Activated naive CD8-positive, alpha-beta T cell treated with anti-CD3 and anti-CD28 coated beads, Interleukin-2, amount 50 U/mL, for 16 hours (primary cell): ENCODE measurements at places on chromosomes 16 and 17.

DNA sequence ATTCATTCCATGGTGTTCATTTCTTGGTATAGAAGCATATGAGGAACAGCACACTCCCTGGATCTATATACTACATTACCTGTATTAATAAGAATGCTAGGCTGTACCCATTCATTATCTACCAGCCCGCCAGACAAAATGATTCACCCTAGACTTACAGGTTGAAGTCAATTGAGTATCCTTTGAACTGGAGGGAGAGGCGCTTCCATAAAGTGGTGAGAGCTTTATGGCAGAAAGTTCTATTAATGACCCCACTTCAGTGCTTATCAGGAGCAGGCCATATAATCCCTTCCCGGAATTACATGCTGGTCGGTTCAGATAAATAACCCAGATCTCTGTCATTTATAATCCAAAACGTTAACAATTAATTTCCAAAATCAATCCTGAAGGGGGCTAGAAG lies 44.5 kb upstream of the TOX3 start:
- no peak for DNase-seq

GRCh38 chr16:83268169-83268568 lies 539.6 kb upstream of the HSBP1 start:
- no peak for DNase-seq

GRCh38 chr16:97822-98221 lies 19.8 kb downstream of the MPG start:
- no peak for DNase-seq

- DNase-seq = no peak
These were observed 79.4 kb downstream of the ABR start for GRCh38 chr17:1100382-1100781.

- no peak for DNase-seq
These were observed 28.5 kb downstream of the FTO start for GRCh38 chr16:53732296-53732929.

GRCh38 chr17:31386542-31387075 lies 4.9 kb upstream of the RAB11FIP4 start:
- DNase-seq = no peak

DNA sequence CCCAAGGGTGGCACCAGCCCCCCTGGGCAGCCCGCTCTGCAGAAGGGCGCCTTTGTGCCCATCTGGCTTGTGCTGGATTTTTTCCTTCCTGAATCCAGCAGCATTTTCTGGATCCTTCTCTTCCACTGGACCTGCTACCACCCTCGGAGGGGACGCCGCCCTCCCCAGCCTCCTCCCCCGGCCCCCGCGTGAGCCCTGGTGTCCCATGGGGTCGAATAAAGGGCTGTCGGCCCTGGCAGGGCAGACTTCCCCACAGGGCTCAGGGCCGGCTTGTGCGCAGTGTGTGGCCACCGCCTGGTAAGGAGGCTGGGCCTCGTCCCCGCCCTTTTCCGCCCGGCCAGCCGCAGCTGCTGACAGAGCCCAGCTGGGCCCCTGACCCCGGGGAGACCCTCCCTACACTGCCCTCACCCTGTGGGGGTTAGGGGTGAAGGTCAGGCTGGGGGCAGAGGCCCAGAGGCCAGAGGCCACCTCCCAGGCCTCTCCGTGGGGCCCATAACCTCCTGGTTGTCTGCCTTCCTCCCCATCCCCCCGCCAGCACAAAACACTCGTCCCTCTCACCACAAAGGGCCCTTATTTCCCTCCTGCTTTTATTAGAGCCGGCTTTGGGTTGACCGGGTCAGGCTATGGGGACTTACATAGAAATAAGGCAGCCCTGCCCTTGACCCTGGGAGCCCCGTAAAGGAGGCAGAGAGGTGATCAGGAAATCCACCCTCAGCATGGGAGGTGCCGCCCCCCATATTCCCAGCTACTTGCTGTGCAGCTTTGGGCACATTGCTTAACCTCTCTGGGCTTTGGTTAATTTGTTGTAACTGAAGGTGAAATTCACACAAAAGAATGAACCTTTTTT lies 179.3 kb upstream of the CIBAR2 start:
- DNase-seq = no peak

DNA sequence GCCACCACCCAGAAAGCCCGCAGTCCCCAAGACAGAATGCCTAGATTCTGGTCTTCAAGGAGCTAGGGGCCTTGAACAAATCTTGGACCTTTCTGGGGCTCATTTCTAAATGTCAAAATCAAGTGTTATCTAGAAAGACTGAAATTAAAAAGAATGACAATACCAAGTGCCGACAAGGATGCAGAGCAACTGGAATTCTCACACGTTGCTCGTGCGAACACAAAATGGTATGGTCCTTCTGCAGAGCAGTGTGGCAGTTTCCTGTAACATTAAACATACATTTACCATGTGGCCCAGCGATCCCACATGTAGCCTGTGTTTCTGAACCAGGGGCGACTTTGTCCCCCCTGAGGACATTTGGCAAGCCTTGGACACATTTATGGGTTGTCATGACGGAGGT lies 137.9 kb downstream of the GAS7 start:
- DNase-seq = no peak

- DNase-seq = no peak
These were observed 118.3 kb downstream of the SPECC1 start for GRCh38 chr17:20127360-20128035.

GRCh38 chr16:72905581-72905980 lies 142.3 kb downstream of the ZFHX3 start:
- no peak for DNase-seq

DNA sequence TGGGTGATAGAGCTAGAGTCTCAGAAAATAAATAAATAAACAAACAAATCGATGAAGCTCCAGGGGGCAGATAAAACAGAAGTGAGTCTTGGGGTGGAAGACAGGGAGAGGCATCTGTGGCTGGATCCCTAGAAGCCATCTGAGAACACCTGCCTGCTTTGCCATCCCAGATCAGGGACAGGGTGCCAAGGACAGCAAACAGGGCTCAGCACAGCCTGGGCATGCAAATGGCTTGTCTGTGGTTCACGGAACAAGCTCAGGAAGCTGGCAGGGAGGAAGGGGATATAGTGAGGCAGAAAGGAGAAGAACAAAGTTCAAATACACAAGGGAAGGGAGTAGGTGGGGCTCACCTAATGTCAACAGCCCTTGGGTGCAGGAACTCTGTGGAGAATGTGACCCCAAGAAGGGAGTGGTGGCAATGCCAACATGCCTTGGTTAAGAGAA lies 27.5 kb downstream of the TRIM25 start:
- DNase-seq = no peak

GRCh38 chr16:75377729-75378386 lies 55.4 kb downstream of the CFDP1 start:
- DNase-seq = no peak

- DNase-seq = no peak
These were observed 208.9 kb downstream of the RBFOX3 start for GRCh38 chr17:79401704-79402674.

DNA sequence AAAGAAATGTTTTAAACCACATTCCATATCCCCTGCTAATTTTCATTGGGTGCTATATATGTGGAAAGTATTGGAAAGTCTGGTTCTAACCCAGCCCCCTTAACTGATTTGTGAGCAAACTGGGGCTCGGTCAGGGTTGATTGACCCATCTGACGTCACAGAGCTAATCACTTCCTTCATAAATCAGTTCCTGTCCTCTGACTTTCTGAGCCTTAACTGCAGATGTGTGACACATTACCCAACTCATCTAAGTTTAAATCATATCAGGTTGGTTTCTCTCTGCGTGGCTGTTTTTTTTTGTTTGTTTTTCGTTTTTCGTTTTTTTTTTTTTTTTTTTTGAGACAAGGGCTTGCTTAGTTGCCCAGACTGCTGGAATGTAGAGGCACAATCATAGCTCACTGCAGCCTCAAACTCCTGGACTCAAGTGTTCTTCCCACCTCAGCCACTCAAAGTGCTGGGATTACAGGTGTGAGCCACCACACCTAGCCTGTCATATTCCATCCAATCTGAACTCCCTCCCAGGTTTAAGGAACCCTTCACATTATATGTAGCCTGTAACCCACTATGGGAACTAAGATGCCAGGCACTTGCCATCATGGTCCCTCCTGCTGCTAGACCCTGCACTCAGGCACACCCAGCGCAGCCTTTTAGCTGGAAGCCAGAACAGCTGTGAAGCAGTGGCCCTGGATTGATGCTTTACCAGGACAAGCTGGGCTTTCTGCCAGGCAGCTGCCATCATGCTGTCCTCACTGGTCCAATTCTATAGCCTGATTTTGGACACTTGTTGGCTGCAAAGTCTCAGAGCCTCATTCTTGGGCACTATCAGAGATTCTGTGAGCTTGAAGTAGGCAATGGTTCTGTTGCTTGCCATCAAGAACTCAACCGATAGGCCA lies 6.9 kb upstream of the BPTF start:
- DNase-seq = no peak

DNA sequence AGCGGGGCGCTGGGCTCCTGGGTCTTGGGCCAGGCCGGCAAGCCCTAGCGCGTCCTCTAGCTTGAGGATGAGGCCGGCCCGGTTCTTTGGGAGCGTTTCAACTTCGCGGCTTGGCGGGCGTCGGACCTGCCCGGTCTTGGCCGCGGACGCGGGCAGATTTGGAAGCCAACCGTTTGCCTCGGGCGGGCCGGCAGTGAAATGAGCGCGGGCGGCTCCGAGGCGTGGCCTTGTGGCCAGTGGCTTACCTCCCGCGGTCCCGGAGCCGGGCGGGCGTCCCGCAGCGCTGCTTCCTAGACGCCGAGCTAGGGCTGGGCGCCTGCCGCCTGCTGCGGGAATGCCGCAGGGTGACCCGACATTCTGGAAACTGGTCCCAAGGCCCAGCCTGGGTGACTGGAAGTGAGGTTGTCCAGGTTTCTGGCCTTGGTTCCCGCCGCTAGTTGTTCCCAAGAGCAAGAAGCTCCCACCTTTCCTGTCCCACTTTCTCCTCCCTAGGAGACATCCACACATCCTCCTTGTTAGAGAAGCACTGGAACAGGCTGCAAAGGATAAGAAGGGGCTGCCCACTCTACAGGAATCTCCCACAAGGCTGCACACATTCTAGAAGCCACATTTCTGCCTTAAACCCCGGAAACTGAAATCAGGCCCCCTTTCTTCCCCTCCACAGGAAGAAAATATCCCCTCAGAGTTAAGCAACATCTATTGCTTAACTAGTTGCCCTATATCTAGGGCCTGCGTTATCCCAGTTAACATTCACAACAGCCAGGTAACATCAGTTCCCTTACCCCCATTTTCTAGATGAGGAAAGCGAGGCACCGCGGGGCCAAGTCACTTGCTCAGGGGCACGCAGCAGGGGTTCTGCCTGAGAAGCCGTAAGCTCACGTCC lies 4.5 kb upstream of the CBX8 start:
- DNase-seq = no peak

DNA sequence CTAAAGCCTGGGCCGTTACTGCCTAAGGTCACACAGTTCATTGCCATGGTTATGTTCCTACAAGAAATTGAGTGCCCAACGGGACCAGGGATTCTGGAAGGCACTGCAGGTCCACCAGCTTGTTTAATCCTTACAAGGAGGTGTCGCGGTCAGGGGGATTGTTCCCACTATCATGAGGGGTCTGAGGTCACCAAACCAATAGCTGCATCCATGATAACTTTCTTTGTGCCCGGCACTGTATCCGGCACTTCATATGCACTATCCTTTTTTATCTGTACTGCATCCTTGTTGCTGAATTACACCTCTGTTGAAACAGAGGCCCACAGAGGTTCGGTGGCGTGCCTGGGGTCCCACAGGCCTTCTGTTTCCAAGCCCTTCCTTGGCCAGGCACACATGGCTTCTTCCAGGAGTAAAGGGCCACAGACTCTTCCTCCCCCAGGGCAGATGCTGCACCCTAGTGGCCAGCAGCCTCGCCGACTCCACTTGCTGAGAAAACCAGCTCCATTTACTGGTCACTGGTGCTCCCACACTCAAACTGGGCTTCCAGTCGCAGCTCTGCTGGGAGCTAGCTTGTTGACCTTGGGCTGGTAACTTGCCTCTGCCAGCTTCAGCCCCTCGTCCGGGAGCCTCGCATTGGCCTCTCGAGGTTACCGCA lies 82.0 kb upstream of the PLCG2 start:
- no peak for DNase-seq

- DNase-seq = no peak
These were observed 54.2 kb downstream of the BEAN1 start for GRCh38 chr16:66481081-66481942.

- DNase-seq = no peak
These were observed 1.9 kb upstream of the MMP28 start for GRCh38 chr17:35797370-35797769.

DNA sequence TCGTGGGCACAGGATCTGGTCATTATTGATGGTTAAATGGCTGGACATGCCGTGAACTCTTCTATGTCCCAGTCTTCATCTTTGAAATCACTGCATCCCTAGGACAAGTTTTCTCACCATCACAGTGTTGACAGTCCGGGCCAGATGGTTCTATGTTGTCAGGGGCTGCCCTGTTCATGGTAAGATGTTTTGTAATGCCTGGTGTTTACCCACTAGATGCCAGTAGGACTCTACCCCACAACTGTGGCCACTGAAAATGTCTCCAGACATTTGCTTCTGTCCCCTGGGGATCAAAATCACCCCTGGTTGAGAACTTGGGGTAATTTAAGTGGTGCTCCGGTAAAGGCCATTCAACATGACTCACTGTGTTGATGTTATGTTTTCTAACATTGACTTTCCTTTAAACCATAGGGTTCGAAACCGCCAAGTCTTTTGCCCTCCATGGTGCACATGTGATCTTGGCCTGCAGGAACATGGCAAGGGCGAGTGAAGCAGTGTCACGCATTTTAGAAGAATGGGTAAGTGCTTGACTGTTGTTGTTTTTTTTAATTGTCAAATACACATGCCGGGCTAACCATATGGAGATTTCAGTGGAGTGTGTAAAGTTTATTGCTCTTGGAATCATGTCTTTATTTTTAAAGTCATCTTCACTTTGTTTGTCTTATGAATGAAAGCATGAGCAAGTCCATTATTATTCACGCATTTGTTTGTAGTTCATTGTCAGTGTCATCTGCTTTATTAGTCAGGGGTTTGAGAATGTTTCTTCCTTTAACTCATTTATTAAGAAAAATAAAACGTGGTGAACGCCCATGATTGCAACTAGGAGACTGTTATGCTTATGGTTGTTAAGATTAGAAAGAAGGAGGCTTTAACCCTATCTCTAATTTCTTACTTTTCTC lies 64.6 kb downstream of the WWOX start:
- DNase-seq = no peak
